ENCODE measurements at places on chromosomes 1 and 21.

DNA sequence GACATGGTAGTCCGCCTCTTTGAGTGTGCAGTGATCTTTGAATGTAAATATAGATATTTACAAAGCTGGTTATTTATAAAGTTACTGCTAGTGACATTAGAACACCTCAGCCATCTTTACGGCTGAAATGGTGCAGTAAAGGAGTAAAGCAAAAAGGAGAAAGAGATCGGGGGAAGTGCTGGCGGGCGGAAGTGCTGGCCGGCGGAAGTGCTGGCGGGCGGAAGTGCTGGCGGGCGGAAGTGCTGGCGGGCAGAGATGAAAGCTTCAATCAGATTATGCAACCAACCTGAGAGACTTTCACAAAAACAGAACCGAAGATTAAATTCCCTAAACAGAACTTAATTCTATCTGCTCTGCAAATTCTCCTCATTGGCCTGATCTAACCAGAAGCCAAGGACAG, 1.4 kb upstream of the OR14A16 start:
- DNase-seq: no peak

- DNase-seq: no peak
Measured at GRCh38 chr1:14412235-14412634, 186.2 kb upstream of the KAZN start.

- DNase-seq: no peak
Measured at GRCh38 chr1:186194107-186194756, 180.8 kb downstream of the TPR start.

GRCh38 chr1:3373175-3373574, 81.3 kb upstream of the ARHGEF16 start:
- no peak for DNase-seq

GRCh38 chr1:37315371-37315846, 159.0 kb upstream of the ZC3H12A start:
- DNase-seq: no peak

DNA sequence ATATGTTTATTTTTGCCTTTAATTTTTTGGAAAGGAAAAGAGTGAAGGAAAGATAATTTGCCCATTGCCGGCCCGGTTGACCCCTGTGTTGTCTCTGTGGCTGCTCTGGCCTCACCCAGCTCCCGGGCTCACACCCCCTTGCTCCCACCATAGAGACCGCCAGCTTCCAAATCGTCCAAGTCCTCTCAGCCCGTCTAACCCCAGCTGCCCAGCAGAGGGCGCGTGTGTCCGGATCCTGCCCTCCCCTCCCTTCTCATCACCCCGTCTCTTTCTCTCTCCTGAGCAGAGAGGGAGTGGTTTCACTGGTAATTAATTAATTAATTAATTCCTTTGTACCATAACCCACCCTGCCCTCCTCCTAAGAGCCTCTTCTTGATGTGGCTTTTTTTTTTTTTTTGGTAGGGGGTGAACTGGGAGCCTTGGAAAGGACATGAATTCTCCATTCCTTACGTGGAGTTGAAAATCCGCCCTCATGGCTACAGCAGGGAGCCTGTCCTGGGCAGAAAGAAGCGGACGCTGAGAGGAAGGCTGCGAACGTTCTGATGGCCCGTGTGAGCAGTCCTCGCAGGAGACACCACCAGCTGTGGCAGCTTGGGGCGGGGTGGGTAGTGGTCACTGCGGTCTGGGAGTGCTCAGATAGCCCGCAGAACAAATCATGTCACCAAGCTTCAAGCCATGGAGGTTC, 45.9 kb downstream of the KIAA0040 start:
- peak; percentile 67 for DNase-seq

- DNase-seq: no peak
Measured at GRCh38 chr1:178684111-178684510, 40.9 kb upstream of the RALGPS2 start.

DNA sequence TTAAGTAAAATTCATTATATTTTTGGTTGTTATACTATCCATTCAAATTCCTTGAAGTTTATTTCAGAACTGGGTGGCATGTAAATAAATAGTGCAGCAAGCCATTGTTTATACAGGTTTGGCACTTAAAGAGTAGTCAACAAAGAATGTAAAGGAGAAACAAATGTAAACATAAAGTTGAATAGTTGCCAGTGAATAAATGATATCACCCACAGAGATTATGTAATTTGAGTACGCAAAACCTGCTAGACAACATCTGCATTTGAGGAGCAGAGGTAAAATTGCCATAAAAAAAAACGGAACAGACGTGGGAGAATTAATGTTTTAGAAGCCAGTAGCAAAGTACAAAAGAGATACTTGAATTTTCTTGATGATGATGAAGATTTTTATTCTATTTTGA, 111.6 kb downstream of the ADGRL2 start:
- DNase-seq: no peak

GRCh38 chr1:212214325-212214724, 70.9 kb upstream of the PPP2R5A start:
- DNase-seq: no peak

DNA sequence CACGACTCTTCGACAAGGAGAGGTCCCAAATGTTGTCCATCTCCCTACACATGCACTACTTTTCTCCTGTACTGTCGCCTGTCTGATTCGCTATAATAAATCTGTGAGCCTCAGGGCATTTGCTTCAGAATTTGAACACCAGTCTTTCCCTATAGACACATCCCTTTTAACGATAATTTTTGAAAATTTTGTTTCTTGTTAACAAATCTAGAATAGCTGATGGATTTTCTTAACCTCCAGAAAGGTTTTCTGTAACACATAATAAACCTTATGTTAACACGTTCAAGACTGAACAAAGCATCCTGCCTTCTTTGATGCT, 704 bp downstream of the CAPZA1 start:
- DNase-seq: no peak

DNA sequence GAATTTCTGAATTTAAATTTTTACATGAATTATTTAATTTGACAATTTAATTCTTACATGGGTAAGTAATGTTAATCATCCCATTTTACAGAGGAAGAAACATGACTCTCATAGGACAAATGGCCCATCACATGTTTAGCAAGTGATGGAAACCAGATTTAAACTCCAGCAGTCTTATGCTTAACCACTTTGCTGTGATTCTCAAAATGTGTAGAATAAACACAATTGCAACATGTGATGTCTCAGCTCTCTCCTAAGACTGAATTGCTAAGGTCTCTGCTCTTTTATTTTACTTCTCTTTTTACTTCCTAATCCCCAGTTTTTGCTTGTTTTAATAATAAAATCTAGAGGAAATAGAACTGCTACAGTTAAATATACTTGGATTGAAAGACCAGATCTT, 42.8 kb downstream of the HS2ST1 start:
- DNase-seq: no peak

DNA sequence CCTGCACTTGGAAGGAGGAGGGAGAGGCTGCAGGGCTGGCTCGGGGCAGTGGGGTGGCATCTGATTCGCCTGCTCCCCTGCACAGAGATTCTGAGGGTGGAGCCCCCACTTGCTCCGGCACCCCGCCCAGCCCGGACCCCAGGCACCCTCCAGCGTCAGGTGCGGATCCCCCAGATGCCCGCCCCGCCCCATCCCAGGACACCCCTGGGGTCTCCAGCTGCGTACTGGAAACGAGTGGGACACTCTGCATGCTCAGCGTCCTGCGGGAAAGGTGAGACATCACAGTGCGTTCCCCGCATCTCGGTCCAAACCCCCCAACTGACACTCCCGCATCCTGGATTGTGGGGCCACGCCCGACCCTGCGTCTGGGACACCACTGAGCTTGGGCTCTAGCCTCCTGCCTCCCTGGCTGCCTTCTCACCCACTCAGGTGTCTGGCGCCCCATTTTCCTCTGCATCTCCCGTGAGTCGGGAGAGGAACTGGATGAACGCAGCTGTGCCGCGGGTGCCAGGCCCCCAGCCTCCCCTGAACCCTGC, 7.9 kb downstream of the ADAMTSL4 start:
- no peak for DNase-seq

- DNase-seq: no peak
Measured at GRCh38 chr1:74995821-74996220, 138.4 kb upstream of the LHX8 start.

- no peak for DNase-seq
Measured at GRCh38 chr1:194273660-194274059, 1087.2 kb upstream of the B3GALT2 start.

- DNase-seq: peak; percentile 12
Measured at GRCh38 chr1:244796719-244797406, 38.6 kb upstream of the COX20 start.

GRCh38 chr1:209805875-209806760, at the start of gene IRF6:
IRF6 (minus strand) TSS chr1:209806142; CDS start chr1:209801413, 4,729 bp downstream.
- DNase-seq: peak; percentile 81

DNA sequence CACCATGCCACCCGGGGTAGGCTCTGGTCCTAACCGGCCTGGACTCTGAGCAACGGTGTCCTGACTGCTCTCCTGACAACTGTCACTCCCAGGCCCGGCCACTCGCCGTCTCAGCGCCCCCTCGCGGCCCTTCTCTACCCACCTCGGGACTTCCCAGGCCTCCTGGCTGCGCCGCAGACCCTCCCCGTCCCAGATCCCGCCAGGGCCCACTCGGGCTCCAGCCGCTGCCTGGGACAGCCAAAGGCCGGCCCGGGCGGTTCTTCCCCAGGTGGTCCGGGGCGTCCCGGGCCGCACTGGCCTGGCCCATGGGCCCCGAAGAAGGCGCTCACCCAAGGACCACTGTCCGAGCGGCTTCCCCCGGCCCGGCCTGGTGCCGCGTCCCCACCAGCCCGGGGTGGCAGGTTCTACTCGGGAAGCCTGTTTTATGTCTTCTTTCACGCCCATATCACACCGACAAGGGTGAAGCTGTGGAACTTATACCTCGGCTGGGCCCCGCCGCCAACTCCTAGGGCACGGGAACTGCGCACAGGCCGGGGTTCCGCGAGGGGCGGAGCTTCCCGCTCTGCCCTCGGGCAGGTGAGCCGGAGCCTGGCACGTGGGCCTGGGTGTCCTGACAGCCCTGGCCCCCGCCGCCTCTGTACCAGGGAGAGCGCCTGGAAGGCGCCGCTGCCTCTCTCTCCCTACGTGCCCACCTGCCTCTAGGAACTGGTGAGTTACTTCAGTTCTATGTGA, 138.3 kb downstream of the TTLL7 start:
- peak; percentile 77 for DNase-seq

- DNase-seq: no peak
Measured at GRCh38 chr1:45622524-45623394, 1.1 kb downstream of the CCDC17 start.

GRCh38 chr1:41455479-41456332, 28.8 kb downstream of the EDN2 start:
- no peak for DNase-seq

DNA sequence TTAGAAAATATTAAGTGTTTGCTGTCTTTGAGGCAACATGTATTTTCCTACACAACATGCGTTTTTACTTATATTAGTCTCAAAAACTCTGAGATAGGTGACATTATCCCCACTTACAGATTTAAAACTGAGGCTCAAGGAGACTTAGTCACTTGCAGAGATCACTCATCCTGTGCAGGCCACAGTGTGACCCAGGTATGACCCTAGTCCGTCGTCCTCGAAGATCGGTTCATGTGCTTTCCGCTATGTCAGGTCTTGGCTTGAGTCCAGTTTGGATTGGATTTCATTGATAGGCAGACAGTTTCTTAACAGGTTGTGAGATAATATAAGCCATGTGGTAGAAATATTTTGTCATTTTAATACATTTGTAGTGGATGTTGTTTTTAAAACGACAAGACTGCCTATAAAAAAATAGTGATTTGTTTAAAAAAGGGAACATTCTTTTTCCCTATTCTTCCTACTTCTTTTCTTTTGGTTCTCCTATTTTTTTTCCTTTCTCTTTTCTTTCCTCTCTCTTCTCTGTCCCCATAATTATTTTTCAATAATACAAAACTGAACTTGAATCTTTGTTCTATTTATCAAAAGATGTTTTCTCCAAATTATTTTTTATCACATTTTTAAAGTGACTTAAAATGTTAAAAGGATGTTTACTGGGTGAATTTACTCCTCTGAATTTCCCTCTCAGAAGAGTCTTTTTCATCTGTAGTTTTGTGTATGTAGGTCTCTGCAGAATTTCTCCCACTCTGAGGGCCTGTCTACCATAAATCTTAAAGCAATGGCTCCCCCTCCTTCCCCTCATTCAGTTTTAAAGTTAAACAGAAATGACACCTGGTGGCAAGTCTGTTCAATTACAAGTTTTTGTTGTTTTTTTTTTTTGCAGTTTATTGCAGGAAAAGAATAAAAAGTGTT, 81.8 kb downstream of the PHTF1 start:
- no peak for DNase-seq

- DNase-seq: no peak
Measured at GRCh38 chr1:47409311-47410067, 6.6 kb upstream of the FOXE3 start.

DNA sequence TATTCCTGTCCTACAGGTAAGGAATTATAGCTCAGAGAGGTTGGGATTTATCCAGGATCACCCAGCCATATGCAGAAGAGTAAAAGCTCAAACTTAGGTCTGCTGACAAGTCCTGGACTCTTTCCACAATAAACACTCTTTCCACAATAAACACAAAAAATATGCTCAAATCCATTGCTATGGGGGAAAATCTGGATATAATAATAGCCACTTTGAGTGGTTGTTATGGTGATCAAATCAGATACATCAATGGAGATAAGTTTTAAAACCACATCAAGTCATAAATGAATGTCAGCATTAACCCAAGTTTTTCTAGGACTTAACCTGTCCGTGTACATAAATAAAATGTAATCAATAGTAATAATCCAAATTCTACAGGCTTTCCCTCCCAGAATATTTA, 22.3 kb upstream of the TTF2 start:
- DNase-seq: no peak

GRCh38 chr1:61124696-61125095, 42.3 kb downstream of the NFIA start:
- no peak for DNase-seq

- no peak for DNase-seq
Measured at GRCh38 chr1:31930836-31931592, 7.2 kb downstream of the PTP4A2 start.

- DNase-seq: no peak
Measured at GRCh38 chr1:10515976-10516750, 41.4 kb downstream of the PEX14 start.

- no peak for DNase-seq
Measured at GRCh38 chr1:94919241-94920030, 7.5 kb downstream of the CNN3 start.

- no peak for DNase-seq
Measured at GRCh38 chr1:171912509-171913175, 71.3 kb downstream of the DNM3 start.

- no peak for DNase-seq
Measured at GRCh38 chr1:228358764-228359612, 47.6 kb downstream of the TRIM11 start.

DNA sequence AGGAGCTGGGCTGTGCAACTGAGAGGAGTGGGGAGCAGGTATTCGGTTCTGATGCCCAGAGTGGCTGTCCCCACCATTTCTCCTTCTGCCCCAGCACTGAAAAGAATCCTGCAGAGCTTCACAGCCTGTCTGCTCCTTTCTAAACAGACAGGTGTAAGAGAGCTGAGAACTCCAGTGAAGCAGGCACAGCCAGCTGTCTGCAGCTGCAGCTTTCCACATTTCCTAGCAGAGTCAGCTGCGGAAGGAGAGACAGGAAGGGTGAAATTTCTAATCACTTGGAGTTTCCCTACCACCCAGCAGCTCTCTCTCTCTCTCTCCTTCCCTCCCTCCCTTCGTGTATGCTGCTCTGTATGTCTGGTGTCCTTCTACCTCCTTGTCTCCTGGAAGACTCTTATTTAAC, 40.5 kb upstream of the GJB5 start:
- DNase-seq: no peak

GRCh38 chr21:39350094-39351005, 1.5 kb upstream of the HMGN1 start:
- no peak for DNase-seq
